ENCODE measurements at places on chromosomes 7 and 10.

DNA sequence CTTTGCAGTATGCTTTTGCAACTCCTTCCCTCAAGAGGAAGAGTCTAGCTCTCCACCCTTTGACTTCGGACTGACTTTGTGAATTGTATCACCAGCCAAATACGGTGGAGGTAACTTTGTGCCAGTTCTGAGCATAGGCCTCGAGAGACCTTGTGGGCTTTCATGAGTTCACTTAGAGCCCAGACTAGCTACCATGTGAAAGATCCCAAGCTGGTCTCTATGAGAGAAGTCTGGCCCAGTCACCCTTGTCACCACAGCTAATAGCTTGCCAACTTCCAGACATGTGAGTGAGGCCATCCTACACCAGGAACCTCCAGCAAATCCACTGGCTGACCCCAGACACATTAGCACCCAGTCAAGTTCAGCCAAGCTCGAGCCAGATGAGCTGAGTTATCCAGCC is 72.2 kb upstream of the EXOC4 start:
- no peak for DNase-seq

GRCh38 chr10:120075349-120075748 is 182.8 kb downstream of the SEC23IP start:
- DNase-seq, result no peak

DNA sequence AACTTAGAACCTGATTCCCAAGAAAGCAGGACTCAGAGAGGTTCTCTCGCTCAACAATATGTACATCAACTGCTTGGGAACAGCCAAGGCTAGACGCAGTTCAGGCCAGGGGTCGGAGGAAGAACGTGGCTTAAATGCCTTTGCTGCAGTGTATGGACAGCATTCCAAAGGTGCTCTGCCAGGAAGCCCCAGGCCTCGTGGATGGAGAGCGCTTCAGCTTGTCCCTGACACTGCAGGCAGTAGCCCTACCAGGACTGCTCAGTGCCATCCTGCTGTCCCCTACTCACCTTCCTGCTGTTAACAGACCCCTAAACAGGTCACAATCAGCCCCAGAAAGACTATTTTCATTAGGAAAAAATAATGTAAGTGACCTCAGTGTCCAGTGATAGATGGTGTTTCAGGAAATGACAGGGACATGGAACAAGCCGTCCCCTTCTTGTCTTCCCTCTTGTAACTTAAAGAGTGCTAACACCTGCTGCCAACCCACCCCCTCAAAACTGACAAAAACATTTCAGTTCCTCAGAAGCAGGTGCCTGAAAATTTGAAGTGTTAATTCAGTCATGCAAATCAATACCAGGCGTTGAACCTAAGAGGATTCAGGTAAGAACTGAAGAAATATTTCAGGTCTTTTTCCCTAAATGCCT is 16.5 kb downstream of the CREB3L2 start:
- no peak for DNase-seq

DNA sequence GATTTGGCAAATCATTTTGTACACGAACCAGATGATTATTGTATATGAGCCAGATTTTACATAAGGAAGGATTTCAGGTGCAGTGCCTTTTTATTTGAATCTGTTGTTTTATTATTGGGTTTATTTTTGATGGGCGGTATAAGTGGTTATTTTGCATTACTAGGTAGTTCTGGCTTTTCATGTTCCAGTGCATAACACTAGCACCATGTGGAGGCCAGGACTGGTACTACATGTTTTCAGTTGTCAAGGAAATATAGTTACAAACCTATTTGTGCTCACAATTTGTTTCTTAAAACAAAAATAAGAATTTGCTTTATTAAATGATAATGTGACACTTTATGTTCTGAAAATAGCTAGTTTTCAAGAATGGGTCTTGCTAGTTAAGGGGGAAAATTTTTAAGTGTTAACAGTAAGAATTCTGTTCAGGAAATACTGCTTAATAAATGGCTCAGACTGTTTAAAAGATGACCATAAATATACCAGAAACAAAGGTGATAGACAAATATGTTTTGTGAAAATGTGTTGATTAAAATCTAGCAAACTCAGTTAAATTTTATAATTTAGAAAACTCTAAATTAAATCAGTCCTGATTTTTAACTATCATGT is 7.1 kb upstream of the SEMA3E start:
- peak; percentile 1 for DNase-seq

- DNase-seq, result no peak
Observed at GRCh38 chr7:152975076-152975475, 215.5 kb downstream of the ACTR3B start.

DNA sequence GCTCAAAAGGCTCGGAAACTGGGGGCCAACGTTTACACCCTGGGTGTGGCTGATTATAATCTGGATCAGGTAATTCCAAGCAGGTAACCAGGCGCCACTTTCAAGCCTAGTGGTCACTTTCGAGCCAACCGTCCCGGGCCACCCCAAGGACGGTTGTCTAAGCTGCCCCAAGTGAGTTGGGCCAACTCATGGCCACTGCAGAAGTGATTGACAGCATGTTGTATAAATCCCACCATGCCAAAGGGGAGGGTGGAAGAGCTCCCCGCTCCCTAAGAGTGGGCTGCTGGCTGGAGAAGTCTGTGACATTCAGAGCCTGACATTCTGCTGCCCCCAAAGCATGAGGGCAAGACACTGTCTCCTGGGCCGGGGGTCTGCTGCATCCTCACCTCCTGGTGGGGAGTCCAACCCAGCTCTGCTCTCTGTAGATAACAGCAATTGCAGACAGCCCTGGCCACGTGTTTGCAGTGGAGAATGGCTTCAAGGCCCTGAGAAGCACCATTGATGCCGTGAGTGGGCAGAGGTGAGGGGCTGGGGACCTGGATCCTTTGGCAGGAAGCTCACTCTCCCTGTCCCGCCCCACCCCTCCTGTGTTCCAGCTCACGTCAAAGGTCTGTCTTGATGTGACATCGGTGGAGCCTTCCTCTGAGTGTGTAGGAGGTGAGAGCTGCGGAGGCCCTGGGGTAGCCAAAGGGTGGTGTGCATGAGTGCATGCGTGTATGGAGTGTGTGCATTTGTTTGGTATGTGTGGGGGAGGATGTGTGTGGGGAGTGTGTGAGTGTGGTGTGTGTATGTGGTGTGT is 10.8 kb downstream of the ANTXRL start:
- DNase-seq, result no peak

GRCh38 chr10:102757323-102757722 is 13.6 kb downstream of the WBP1L start:
- no peak for DNase-seq

DNA sequence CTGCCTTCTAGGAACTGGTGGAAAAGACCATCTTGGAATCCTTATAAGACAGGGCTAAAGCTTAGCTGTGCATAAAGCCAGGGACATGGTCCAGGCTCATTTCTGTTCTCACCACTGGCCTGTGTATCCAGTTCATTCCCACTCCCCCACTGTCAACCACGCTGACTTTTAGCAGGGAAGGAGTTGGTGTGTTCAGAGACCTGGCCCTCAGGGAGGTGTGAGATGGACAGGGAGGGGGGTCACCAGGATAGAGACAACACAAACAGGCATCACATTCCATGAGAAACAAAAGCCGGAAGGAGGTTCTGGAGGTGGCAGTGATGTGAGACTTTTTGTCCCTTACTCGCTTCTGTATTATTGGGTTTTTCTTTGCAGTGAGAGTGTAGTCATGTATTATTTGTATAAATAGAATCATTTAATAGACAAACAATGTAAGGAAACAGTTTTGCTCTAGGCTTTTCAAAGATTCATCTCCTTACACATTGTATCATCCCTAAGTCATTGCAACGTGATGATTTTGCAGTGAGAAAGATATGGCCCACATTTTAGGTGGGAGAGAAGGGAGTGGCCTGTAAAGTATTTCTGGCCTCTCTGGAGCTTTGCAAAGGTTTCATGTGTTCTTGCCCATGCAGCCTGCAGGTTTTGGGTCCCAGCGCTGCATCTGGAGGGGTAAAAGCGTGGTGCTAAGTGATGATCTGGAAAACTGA is 52.0 kb downstream of the EEPD1 start:
- DNase-seq, result no peak

DNA sequence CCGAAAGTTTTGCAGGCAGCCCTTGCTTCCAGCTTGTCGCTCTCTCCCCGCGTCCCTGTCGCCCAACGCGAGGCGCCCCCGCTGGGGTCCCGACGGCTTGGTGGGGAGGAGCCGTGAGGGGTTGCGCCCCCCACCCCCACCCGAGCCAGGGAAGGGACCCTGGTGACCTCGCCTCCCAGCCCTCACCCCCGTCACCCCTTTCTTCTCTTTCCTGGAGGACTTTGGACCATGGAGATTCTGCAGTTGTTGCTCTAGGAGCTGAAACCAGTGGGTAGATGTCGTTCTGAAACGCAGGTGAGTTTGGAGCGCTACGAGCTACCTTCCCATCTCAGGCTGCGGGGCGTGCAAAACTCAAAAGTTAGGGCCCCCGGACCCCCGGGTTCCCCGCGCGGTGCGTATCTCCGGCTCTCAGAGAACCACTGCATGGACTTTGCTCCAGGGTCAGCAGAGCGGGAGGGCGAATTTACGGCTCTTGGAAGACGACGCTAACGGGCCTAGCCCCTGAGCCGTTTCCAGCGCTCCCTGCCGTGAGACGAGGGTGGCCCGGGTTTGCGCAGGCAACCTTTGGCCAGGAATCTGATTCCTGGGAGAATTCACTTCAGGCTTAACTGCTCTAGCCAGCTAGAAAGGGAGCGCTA is 684 bp upstream of the ATXN7L1 start:
- no peak for DNase-seq

- no peak for DNase-seq
Observed at GRCh38 chr10:84427903-84428650, 99.7 kb downstream of the CCSER2 start.

- DNase-seq, result peak; percentile 82
Observed at GRCh38 chr7:96414931-96415292, 93.0 kb upstream of the SLC25A13 start.

GRCh38 chr10:81081887-81082620 is 544.4 kb downstream of the SH2D4B start:
- peak; percentile 3 for DNase-seq

GRCh38 chr10:94046098-94046497 is 52.4 kb downstream of the PLCE1 start:
- DNase-seq, result no peak

- no peak for DNase-seq
Observed at GRCh38 chr10:1591045-1591444, 146.3 kb downstream of the ADARB2 start.

DNA sequence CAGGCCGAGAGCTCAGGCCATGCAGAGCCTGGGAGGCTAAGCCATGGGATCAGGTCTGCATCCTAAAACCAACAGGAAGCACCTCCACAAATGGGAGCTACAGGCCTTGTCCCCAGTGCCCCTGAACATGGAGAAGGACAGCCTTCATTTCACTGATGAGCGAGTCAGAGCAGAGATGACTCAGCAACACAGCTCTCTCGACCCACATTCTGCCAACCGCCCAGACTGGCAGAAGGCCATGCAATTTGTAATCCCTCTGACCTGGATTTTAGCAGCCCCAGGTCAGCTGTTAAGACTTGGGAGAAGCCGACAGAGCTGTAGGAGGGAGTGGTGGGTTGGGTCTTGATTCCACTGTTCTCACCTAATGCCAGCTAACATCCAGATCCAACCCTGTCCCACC is 25.5 kb downstream of the VOPP1 start:
- peak; percentile 63 for DNase-seq

- no peak for DNase-seq
Observed at GRCh38 chr10:76463111-76463510, 1031.7 kb downstream of the LRMDA start.

Measured in AML-193 (cell line).